ENCODE measurements at places on chromosomes 3 and 15.

DNA sequence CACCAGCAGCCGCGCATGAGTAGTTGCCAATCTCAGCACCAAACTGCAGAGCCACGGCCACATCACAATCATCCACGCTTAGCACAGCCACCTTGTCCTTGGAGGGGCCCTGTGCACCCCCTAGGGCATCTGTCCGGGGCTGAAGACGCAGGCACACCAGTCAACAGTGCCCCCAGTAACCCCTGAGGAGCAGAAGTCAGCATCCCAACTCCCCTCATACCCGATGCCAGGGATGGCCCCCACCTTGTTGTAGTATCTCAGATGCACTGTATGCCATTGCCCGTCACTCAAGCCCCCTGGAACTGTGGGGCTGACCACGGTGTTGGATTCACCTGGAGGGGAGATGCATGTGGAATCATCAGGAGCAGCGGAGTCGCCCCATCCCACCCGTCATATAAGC lies 7.6 kb downstream of the CELSR3 start:
- DNase-seq: no peak

DNA sequence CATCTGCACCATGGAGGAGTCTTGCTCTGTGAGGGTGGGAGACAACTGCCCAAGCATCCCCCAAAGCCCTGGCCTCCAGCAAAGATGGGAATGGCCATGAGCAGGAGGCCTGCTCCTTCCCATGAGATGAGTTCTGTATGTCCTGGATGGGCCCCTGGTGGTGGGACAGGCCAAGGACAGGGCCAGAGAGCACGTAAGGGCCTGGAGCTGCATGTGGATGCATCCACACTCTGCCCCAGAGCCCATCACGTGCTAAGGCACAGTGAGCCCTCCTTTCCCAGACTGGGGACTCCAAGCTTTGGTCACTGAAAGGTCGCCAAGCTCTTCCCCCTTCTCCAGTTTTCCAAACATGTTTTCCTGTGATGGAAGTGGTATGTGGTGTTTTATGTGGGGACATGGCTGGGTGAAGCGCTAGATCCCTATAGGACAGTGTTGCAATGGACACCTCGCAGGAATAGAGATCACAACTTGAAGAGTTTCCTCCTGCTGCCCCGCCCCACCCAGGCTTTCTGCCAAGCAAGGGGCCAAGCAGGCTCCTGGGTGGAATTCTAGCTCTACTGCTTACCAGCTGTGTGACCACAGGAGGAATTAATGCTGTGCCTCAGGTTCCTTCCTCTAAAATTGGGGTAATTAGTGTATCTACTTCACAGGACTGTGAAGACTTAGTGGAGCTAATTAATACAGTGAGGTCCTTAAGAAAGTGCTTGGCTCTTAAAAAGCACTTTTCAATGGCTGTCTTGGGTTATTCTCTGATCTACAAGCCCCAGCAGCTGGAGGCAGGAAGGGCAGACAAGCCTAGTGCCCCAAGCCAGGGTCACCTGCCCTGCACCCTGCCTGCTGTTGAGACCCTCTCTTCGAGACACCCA lies 106.4 kb upstream of the RPL32 start:
- DNase-seq: peak; percentile 59

DNA sequence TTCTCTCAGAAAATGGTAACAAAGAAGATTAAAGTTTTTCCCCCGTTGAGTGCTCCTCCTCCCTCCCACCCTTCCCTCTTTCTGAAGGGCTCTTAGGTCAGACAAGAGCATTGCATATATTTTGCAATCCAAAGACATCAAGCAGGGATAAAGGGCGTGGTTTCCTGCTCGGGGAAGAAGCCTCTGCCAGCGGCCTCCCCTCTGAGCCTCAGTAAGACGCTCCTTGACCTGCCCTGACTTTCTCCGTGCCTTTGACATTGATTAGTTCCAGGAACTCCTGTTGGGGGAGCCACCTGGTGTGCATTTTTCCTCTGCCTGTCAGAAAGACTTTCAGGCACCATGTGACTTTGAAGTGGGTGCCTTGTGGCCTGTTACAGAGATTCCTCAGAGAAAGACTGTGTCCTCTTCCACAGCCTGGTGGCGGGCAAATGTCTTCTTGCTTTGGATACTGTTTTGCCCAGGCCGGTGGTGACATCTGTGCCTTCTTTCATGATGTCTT lies 87.2 kb upstream of the TBL1XR1 start:
- DNase-seq: peak; percentile 12

DNA sequence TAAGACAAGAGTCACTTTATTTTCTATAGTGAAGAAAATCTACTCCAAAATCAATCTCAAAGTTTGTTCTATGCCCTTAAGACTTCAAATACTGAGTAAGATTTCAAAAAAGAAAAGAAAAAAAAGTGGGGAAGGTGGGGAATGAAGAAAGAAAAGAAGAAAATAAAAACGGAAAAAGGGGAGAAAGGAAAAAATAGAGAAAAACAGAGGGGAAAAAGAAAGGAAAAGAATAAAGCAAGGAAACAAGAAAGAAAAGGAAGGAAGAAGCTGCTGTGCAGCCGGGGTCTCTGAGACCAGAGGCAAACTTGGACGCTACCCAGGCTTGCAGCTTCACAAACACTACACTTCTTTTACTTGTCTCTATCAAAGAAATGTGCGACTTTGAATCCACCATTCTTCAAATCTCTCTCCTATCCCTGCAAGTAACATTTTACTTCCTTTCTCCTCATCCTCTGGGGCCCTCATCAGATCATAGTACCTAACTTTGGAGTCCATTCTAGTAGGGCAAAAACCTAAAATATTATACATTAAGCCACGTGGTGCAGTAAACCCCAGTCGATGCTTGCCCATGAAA lies 279.8 kb downstream of the FOXP1 start:
- DNase-seq: no peak

DNA sequence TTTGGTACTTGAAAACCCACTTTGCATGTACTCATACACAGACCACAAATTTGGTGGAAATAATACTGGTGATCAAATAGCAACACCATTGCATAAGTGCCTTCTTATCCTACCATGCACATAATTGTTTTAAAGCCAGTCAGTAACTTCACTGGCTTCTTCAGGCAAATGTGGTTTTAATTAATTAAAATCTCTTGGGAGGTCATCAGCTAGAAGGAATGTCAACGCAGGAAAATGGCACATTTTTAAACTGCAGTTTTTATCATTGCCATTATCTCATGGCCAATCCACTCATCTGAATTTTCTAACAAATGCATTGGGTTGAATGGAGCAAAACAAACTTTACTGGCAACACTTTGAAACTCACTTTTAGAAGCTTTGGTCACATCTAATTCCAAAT lies 105.7 kb upstream of the ZPLD1 start:
- no peak for DNase-seq

- no peak for DNase-seq
Measured at GRCh38 chr3:38150780-38151528, 12.5 kb downstream of the MYD88 start.
